CD8-positive, alpha-beta memory T cell (primary cell): ENCODE measurements at places on chromosomes 2 and 18. TPM values are rescaled to one million over a fixed set of nuclear protein-coding genes. Genes with fewer than 3 reads are reported as not detected.

The BCL2L11 gene
- 36.6 TPM for total RNA-seq

The FABP1 gene
- total RNA-seq = not detected

GRCh38 chr2:60356346-60356745 lies 197.1 kb downstream of the BCL11A start:
- DNase-seq = no peak
- no peaks in the 10 kb centered on the region for H3K27me3 ChIP-seq
- no peak overlapping the region for H3K27ac ChIP-seq
- no peaks in the 10 kb centered on the region for H3K4me1 ChIP-seq
- H3K36me3 ChIP-seq = no peaks in the 10 kb centered on the region
- H3K4me3 ChIP-seq = no peak overlapping the region

- H3K27ac ChIP-seq = no peak overlapping the region
- H3K36me3 ChIP-seq = no peaks in the 10 kb centered on the region
- no peaks in the 10 kb centered on the region for H3K27me3 ChIP-seq
- no peak for DNase-seq
- H3K4me3 ChIP-seq = no peak overlapping the region
- no peaks in the 10 kb centered on the region for H3K4me1 ChIP-seq
Observed at GRCh38 chr2:227861011-227861410, 10.4 kb upstream of the DAW1 start.

DNA sequence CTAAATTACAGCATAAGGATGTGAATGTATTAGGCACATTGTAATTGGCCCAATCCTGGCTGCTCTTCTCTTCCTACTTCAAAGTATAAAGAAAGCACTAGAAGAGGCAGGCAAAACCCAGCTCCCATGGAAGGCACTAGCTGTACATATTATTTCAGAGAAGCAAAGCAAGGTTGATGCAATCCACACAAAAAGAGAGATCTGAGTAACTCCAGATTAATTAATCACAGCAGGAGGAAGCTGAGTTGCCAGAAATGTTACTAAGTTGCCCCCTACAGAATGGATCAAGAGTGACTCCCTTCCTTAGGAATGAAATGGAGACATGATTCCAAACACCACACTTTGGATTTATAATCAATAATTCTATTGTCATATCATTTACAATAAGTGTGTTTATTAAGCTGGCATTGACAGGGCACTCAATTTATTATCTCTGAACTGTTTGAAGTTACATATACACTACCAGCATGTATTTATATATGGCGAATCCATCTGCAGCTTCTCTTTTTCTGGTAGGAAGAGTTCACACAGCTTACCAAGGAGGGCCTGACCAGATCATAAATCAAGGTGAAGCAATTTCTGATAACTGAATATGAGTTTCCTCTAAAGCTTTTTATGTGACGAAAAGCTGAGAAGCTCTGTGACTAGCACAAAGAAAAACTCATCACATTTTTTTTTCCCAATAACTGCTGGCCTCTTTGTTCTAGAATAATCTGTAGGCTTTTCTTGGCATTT lies 393.1 kb upstream of the LYPD1 start:
- no peak overlapping the region for H3K27ac ChIP-seq
- no peaks in the 10 kb centered on the region for H3K27me3 ChIP-seq
- no peaks in the 10 kb centered on the region for H3K36me3 ChIP-seq
- H3K4me3 ChIP-seq = no peak overlapping the region
- DNase-seq = no peak

DNA sequence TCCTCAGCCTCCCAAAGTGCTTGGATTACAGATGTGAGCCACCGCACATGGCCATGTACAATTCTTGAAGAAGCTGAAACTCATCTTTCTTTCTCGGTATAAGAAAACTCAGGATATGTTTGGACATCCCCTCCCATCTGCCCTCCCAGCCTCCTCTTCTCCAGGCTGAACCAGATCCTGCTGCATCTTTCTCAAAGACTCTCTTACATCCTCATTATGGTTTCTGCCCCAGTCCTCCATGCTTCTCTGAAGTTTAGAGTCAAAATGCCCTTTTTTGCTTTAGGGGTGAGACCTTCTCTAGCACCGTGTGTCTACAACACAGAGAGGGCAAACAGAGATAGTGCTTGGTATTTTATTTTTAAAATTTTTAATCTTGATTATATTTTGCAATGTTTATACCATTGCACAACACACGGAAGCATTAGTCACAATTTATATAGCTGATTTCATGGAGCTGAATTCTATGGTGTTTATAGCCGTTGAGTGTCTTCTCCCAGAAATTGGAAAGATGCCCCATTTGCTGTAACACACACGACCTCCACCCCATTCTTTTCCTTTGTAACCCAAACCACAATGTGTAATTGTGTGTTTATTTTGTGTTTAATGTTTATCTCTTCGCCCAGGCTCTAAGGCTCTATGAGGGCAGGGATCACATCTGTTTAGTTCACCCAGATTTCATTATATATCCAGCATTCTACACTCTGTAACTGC lies 206.0 kb upstream of the TNP1 start:
- H3K4me3 ChIP-seq = no peak overlapping the region
- H3K27me3 ChIP-seq = no peaks in the 10 kb centered on the region
- H3K4me1 ChIP-seq = no peaks in the 10 kb centered on the region
- H3K36me3 ChIP-seq = no peaks in the 10 kb centered on the region
- no peak for DNase-seq

The CRIM1 gene
- 11.1 TPM for total RNA-seq

- no peak overlapping the region for H3K4me3 ChIP-seq
- H3K36me3 ChIP-seq = peaks cover 13% of the 10 kb centered on the region
- no peak for DNase-seq
- H3K27ac ChIP-seq = no peak overlapping the region
Observed at GRCh38 chr2:127058246-127058953, 48.6 kb downstream of the BIN1 start.

- H3K36me3 ChIP-seq = no peaks in the 10 kb centered on the region
- no peaks in the 10 kb centered on the region for H3K27me3 ChIP-seq
- no peaks in the 10 kb centered on the region for H3K4me1 ChIP-seq
- no peak for DNase-seq
Observed at GRCh38 chr2:181778621-181779201, 98.4 kb upstream of the NEUROD1 start.

The ATF2 gene
- 51.0 TPM for total RNA-seq

DNA sequence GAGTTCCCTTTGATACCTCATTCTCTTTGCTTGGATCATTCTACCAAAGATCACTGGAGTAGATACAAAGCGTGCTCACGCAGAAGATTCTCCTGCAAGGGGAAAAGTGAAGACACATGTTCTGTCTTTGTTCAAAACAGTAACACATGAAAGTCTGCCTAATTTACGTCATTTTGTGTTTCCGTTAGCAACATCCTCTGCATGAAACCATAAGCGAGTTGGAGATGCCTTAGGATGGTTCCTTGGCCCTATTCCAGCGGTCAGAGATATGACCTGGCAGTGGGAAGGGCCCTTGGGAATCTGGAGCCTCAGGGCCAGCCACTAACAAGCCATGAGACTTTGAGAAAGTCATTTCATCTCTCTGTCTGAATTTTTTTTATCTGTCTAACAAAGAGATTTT lies 180.9 kb upstream of the TWIST2 start:
- no peaks in the 10 kb centered on the region for H3K36me3 ChIP-seq
- H3K4me1 ChIP-seq = no peaks in the 10 kb centered on the region
- H3K4me3 ChIP-seq = no peak overlapping the region
- H3K27ac ChIP-seq = no peak overlapping the region
- no peak for DNase-seq

DNA sequence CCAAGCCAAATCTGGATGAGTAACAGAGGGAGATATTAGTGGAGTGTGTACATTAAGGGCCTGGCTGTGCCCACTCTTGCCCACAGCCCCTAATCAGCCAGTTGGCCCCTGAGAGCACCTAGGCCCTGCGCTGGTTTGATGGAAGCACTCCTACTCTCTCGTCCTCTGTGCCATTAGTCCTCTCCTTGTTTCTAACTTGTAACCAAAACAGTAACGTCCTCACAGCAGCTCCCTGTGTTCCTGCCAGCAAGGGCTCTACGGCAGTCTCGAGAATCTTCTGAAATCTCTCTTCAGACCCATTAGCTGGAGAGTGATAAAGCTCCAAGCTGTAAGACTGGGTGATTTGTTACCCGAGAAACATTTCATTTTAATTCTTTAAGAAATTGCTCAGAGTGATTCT lies 76.1 kb downstream of the LRRC30 start:
- H3K36me3 ChIP-seq = no peaks in the 10 kb centered on the region
- no peak for DNase-seq

GRCh38 chr18:67875060-67875459 lies 358.5 kb upstream of the DSEL start:
- DNase-seq = no peak
- H3K4me1 ChIP-seq = no peaks in the 10 kb centered on the region

DNA sequence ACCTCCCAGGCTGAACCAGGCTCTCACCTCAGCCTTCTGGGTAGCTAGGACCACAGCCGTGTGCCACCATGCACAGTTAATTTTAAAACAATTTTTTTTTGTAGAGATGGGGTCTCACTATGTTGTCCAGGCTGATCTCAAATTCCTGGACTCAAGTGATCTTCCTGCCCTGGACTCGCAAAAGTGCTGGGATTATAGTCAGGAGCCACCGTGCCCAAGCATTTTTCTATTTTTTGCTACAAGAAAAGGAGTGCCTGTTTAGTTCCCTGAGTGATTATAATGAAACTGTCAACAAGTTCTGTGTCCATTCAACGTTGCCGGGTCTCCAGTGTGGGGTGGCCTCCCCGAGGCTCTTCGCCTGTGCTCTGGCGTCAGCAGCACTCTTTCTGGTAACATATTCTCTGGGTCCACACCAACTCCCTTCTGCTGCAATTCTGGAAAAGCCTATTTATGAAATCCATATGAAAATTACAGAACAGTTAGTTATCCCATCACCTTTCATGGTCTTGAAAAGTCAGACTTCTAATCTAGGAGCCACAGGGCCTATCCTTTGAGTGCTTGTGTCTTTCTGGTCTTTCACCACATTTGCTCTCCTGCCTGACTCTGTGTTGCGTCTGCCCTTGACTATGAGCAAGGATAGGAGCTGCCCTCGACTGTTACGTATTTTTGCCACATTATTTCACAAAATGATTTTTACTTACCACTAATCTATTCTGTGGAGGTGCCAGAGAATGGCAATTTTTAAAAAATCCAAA lies 172.7 kb downstream of the SOCS6 start:
- H3K4me1 ChIP-seq = no peaks in the 10 kb centered on the region
- no peak for DNase-seq
- H3K4me3 ChIP-seq = no peak overlapping the region
- no peak overlapping the region for H3K27ac ChIP-seq

The FZD7 gene
- 0.55 TPM for total RNA-seq

DNA sequence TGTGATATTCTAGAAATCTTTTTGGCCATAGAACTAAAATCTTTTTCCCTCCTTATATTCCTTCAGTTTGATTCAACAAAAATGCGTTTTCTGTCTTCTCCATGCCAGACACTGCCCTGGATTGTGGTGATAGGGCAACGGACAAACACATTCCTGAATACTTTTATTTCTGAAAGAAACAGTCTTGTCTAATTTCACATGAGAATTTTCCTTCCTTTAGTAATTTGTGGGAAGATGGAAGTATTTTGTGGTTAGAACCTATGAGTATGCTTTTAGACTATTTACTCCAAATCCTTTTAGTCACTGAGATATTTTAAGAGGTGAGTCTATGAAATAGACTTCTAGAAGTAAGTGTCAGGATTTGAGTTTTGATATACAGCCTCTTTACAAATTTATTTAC lies 49.6 kb downstream of the COL5A2 start:
- no peak overlapping the region for H3K27ac ChIP-seq
- DNase-seq = no peak
- H3K4me1 ChIP-seq = no peaks in the 10 kb centered on the region
- H3K4me3 ChIP-seq = no peak overlapping the region

- no peaks in the 10 kb centered on the region for H3K36me3 ChIP-seq
- DNase-seq = no peak
- H3K27me3 ChIP-seq = peaks cover 25% of the 10 kb centered on the region
- H3K4me3 ChIP-seq = no peak overlapping the region
- no peak overlapping the region for H3K27ac ChIP-seq
- no peaks in the 10 kb centered on the region for H3K4me1 ChIP-seq
Observed at GRCh38 chr18:59264651-59265245, 8.5 kb downstream of the RAX start.

DNA sequence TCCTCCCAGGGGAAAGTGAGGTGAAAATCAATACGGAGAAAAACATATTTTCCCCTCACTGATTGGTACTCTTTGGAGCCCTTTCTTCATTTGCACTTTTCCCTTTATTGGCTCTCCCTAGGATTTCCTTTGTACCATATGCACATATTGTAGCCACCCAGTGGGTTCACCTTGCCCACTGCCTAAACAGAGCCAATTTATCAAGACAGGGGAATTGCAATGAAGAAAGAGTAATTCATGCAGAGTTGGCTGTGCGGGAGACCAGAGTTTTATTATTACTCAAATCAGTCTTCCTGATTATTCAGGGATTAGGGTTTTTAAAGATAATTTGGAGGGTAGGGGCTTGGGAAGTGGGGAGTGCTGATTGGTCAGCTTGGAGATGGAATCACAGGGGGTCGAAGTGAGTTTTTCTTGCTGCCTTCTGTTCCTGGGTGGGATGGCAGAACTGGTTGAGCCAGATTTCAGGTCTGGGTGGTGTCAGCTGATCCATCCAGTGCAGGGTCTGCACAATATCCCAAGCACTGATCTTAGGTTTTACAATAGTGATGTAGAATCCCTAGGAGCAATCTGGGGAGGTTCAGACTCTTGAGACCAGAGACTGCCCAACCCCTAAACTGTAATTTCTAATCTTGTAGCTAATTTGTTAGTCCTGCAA lies 15.1 kb upstream of the KCNE4 start:
- H3K4me3 ChIP-seq = no peak overlapping the region
- no peaks in the 10 kb centered on the region for H3K4me1 ChIP-seq
- H3K27me3 ChIP-seq = no peaks in the 10 kb centered on the region
- H3K36me3 ChIP-seq = no peaks in the 10 kb centered on the region
- H3K27ac ChIP-seq = no peak overlapping the region

DNA sequence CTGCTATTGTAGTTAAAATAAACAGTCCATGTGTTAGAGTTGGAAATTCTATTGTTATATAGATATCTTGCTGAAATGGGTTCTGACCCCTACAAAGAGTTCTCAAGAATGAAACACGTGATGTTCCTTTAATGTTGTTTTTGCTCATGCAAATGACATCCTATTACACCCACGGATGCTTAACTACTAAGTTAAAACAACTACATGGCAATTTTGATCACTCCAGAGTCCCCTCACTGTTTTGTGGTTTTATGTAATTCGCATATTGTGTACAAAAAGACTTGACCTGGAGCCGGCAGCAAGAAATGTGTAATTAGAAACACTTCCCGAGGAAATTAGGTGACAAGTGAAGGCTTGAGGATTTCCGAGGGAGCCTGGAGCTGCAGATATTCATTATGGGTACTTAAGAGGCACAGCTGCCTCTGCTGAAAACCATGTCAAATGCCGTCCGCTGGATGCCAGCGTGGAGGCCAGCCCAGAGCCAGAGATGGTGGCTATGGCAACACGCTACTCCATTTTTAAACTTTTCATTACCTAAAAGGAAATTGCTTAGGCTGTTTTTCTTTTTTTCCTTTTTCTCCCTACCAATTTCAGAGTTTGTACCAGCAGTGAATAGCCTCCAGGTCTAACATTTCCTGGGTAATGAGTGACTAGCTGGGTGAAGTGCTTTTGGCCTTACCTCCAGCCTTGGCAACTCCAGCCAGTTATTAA lies 21.0 kb upstream of the CABLES1 start:
- no peak for DNase-seq
- no peak overlapping the region for H3K27ac ChIP-seq
- peaks cover 16% of the 10 kb centered on the region for H3K4me1 ChIP-seq
- H3K4me3 ChIP-seq = no peak overlapping the region

The LYPD6B gene
- not detected for total RNA-seq
